Bone marrow (tissue), 2 donors: ENCODE measurements at places on chromosomes 2 and 18.

DNA sequence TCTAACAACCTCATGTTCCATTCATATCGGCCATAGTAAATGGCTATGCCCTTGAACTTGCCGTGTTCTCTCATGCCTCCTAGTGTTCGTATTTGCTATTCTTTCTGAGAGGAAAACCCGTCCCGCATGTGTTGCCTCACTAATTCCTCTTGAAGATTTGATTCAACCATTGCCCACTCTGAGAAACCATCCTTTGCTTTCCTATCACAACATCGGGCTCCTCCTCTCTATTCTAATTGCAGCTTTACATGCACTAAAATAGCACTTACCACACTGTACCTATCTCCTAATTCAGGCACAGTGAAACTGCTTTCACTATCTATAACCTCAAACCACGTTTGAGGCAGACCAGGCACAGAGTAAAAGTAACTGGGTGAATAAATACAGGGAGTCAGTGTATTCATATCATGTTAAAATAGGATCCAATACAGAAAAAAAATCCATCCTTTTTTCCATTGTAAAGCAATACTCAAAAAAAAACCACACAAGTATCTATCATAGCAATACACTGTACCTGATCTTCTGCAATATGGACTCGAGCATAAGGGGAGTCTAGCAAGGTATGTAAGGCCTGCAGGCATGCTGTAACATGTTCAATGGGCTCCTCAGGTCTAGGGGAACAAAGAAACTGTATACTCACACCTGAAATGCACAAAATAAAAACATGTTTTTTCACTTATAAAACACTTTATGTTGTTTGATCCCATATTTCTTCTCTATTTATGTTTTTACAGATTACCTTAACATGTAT lies 39.0 kb upstream of the STRN start:
- peak; percentile 57 for DNase-seq

- DNase-seq: no peak
Observed at GRCh38 chr2:110105608-110106467, 9.8 kb downstream of the MALL start.

DNA sequence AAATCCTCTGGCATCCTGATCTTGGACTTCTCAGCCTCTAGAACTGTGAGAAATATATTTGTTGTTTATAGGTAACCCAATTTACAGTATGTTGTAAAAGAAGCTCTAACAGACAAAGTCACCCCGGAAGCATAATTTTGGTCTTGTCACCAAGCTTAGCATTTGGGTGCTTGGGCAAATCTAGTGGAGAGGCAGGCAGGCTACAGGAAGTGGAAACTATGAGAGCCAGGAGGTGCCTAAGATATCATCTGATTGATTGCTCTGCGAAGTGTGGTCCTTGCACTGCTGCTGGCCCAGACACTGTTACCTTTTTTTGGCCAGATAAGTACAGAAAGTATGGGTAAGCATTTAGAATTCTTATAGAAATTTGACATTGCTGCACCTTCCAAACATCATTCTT lies 102.9 kb downstream of the CDC42EP3 start:
- DNase-seq: no peak

DNA sequence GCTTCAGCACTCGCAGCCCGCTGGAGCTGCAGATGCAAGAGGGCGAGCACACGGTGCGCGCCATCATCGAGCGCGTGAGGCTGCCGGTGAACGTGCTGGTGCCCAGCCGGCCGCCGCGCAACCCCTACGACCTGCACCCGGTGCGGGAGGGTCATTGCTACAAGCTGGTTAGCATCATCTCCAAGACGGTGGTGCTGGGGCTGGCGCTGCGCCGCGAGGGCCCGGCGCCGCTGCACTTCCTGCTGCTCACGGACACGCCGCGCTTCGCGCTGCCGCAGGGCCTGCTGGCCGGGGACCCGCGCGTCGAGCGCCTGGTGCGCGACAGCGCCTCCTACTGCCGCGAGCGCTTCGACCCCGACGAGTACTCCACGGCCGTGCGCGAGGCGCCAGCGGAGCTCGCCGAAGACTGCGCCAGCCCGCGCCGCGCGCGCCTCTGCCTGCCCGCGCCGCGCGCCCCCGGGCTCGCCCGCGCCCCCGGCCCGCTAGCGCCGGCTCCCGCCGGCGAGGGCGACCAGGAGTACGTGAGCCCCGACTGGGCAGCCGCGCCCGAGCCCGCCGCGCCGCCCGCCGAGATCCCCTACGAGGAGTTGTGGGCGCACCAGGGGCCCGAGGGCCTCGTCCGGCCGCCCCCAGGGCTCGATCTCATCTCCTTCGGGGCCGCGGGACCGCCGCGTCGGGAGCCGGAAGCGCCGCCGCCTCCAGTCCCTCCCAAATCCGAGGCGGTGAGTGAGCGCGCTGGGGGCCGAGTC lies 11.8 kb downstream of the GAREM2 start:
- peak; percentile 67 for DNase-seq

DNA sequence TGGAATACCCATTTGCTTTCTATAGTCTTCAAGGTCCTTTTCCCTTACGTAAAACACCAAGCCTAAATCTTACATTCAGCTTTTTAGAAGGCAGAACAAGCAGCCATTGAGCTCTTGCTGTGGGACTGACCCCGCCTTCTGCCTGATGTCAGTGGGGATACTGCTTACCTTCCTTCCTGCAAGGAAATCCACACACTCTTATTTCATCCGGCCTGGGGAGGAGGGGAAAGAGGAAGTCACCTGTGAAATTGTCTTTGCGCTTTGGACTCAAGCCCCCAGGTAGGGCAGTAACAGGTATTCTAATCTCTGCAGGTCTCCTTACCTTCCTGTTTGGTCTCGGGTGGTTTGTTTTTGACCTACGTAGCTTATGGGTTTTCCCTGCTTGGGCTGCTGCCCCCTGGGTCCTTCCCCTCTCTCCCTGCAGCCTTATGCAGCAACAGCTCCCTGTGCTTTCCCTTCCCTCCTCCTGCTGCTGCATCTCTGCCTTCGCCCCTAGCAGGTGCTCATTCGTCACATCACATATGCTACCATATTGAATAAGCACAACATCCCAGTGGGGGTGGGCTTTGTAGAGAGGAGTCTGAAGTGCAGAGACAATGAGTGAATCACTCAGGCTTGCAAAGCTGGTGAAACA lies 402.5 kb upstream of the TRIB2 start:
- DNase-seq: no peak

DNA sequence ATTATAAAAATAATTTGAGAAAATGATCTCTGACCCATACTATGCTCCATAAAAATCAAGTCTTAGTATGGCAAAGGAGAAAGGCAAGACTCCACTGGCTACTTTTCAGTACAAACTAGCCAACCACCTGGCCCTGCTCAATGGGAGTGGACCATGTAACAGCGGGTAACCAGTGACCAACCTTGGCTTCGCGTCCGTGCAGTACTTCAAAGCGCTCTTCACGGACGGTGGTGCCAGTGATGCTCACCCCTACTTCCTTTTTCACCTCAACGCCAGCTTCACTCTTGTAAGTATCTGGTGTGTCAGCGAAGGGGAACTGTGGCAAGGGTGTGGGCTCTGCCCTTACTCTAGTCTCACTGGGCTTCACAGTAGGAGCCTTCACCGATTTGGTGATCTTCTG lies 23.3 kb downstream of the TTN start:
- no peak for DNase-seq

DNA sequence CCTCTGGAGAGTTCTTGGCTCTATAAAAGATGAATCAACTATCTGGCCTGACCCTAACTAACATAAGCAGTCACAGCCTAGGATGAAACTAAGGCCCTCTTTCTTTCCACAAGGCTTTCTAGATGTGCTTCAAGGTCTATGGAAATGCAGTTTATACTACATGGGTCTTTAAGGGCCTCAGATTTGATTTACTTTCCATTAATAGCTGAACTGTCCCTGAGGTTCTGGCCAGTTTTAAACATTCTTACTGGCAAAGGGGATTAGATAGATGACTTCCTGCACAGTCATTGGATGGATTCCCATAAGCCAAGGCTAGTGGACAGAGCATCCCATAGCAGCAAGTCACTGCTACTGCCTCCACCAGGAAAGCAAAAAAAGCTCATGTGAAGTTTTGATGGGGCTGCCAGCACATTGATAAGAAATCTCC lies 38.1 kb upstream of the LCLAT1 start:
- no peak for DNase-seq

DNA sequence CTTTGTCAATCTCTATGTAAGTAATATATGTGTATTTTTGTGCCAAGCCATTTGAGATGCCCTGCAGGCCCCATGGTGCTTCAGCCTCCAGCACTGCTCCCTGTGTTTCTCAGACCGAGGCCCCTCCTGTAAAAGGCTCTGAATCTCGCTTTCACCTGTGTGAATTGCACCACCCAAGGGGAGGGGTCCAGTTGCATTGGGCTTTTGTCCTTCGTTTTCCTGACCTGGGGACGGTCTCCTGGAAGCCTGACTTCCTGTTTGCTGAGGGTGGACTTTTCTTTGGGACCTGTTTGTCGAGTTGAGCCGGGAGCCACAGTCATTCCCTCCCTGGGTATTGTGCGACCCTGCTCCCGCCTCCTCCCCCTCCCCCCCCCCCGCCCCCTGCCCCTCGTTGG lies 48.9 kb downstream of the AGAP1 start:
- DNase-seq: no peak

- no peak for DNase-seq
Observed at GRCh38 chr2:14901737-14902136, 269.2 kb downstream of the LRATD1 start.

DNA sequence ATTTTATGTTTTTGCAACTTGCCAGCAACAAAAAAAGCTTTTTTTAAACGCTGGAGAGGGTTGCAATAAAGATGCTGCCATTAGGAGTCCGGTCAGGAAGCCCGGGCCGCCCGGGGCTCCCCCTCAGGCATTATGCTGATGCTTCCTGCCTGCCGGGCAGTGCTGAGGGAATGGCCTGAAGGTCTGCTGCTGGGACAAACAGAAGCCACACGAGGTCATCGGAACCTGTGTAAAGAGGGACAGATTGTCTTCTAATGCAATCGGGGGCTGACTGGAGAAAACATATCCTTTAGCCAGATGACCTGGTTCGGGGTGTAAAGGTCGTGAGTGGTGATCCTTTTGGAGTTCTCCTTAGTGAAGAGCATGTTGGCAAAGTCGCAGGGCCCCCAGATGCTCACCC lies 2.3 kb downstream of the IMPA2 start:
- DNase-seq: no peak

- no peak for DNase-seq
Observed at GRCh38 chr2:128282976-128283810, 35.5 kb downstream of the HS6ST1 start.

DNA sequence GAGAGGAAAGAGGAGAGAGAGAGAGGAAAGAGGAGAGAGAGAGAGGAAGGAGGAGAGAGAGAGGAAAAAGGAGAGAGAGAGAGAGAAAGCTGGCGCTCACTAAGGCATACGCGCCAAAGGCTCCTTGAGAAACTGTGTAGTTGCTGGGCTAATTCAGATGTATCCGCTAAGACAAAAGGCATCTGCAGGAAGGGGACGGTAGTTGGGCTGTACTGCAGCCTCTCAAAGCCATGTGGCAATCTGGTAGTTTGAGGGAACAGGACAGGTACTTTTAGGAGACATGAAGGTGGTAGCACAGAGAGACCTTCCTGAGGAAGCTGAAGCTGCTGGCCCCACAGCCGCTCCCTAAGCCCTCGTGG lies 31.6 kb downstream of the THNSL2 start:
- no peak for DNase-seq

- no peak for DNase-seq
Observed at GRCh38 chr18:58267493-58267892, 223.5 kb downstream of the NEDD4L start.

- DNase-seq: no peak
Observed at GRCh38 chr2:219912491-219912921, 285.1 kb downstream of the SLC4A3 start.
